A549 treated with DMSO at 1 μM for 4 hours (cell line): ENCODE measurements at places on chromosomes 3 and 15. TPM values are rescaled to one million over a fixed set of nuclear protein-coding genes. Genes with fewer than 3 reads are reported as not detected.

The STRIT1 gene
- not detected in 5 replicates for total RNA-seq

The LSAMP gene
- 0.04 to 0.30 TPM (median 0.10 TPM) in 5 replicates for total RNA-seq

The FANCI gene
- 53.7 to 78.5 TPM (median 67.8 TPM) in 5 replicates for total RNA-seq

The FETUB gene
- 0.08 to 0.12 TPM (median 0.10 TPM) in 4 of 5 replicates, not detected in the other for total RNA-seq

The UBR1 gene
- total RNA-seq, result 3.7 to 5.1 TPM (median 4.8 TPM) in 5 replicates

The GOLGA8Q gene
- total RNA-seq, result 0.08 TPM in 1 of 5 replicates, not detected in the others

The ADGRG7 gene
- not detected in 5 replicates for total RNA-seq

The CEMIP gene
- 1.8 to 3.1 TPM (median 2.2 TPM) in 5 replicates for total RNA-seq

The TGM4 gene
- 0.05 to 0.09 TPM (median 0.07 TPM) in 3 of 5 replicates, not detected in the others for total RNA-seq

The SKOR1 gene
- total RNA-seq, result 0.03 to 0.04 TPM (median 0.03 TPM) in 3 of 5 replicates, not detected in the others

The CHDH gene
- 2.2 to 3.2 TPM (median 2.6 TPM) in 5 replicates for total RNA-seq

The RNF168 gene
- total RNA-seq, result 5.1 to 6.4 TPM (median 5.6 TPM) in 5 replicates

The ZNF502 gene
- 1.5 to 2.6 TPM (median 1.7 TPM) in 5 replicates for total RNA-seq

The B2M gene
- total RNA-seq, result 391 to 474 TPM (median 442 TPM) in 5 replicates

The MAPK6 gene
- 45.8 to 62.6 TPM (median 59.5 TPM) in 5 replicates for total RNA-seq

The TMEM44 gene
- total RNA-seq, result 9.3 to 12.6 TPM (median 10.8 TPM) in 5 replicates

The KBTBD8 gene
- 0.47 to 0.74 TPM (median 0.63 TPM) in 5 replicates for total RNA-seq

The CNTN3 gene
- total RNA-seq, result not detected in 5 replicates

The CCDC39 gene
- total RNA-seq, result 0.13 TPM in 1 of 5 replicates, not detected in the others

The TMEM207 gene
- not detected in 5 replicates for total RNA-seq
